ENCODE measurements at places on chromosomes 13 and 19. TPM values are rescaled to one million over a fixed set of nuclear protein-coding genes. Genes with fewer than 3 reads are reported as not detected.
A peak's percentile ranks its signal among the peaks of the same experiment; 100 is the strongest.

The C13orf42 gene
- total RNA-seq = not detected

DNA sequence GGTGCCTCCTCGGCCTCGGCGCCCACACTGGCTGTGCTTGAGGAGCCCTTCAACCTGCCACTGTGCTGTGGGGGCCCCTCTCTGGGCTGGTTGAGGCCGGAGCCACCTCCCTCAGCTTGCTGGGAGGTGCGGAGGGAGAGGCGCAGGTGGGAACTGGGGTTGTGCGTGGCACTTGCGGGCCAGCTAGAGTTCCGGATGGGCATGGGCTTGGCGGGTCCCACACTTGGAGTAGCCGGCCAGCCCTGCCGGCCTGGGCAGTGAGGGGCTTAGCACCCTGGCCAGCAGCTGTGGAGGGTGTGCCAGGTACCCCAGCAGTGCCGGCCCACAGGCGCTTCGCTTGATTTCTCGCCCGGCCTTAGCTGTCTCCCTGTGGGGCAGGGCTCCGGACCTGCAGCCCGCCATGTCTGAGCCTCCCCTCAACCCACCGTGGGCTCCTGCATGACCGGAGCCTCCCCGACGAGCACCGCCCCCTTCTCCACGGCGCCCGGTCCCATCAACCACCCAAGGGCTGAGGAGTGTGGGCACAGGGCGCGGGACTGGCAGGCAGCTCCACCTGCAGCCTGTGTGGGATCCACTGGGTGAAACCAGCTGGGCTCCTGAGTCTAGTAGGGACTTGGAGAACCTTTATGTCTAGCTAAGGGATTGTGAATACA is 723.8 kb downstream of the DIAPH3 start:
- no peak overlapping the region for H3K4me3 ChIP-seq
- H3K4me1 ChIP-seq = no peaks in the 10 kb centered on the region
- no peaks in the 10 kb centered on the region for H3K36me3 ChIP-seq
- peaks cover 28% of the 10 kb centered on the region for H3K27me3 ChIP-seq
- DNase-seq = no peak
- no peak overlapping the region for H3K27ac ChIP-seq

The CABP5 gene
- not detected for total RNA-seq

- H3K27ac ChIP-seq = no peak overlapping the region
- no peaks in the 10 kb centered on the region for H3K4me1 ChIP-seq
- DNase-seq = no peak
- no peak overlapping the region for H3K4me3 ChIP-seq
- peaks cover 2% of the 10 kb centered on the region for H3K27me3 ChIP-seq
Observed at GRCh38 chr13:110272227-110272626, 34.7 kb downstream of the COL4A1 start.

DNA sequence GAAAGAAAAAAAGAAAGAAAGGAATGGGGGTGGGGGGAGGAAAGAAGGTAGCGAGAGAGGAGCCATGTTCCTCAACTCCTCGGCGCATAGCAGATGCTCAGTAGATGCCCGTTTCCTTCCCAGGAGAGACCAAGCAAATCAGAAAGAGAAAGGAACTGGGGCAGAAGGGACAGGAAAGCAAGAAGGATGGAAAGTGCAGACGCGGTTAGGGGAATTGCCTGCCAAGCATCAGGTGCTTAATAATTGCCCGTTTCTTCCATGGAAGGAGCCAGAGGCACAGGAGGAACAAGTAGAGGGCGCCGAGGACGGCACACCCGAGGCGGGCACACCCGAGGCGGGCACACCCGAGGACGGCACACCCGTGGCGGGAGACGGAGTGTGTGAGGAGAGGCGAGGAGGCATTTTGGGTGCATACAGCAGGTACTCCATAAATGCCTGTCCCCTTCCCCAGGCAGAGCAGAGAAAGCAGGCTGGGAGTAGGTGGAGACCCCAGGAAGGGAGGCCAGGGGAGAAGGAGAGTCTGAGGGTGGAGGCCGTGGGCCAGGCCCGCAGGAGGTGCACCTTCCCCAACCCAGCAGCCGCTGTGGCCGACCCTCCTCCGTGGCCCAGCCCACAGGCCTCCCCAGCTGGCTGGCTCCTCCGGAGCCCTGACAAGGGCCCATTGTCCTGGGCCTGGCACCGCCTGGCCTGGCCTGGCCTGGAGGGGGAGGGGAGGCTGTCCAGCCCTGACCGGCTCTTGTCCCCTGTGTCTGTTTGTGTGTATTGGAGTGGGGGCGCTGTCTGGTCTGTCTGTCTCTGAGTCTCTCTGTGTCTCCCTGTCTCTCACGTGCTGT is 14.6 kb downstream of the JOSD2 start:
- peaks cover 1% of the 10 kb centered on the region for H3K36me3 ChIP-seq
- no peak overlapping the region for H3K4me3 ChIP-seq
- no peak overlapping the region for H3K27ac ChIP-seq
- H3K27me3 ChIP-seq = peaks cover 3% of the 10 kb centered on the region
- no peak for DNase-seq

The FSD1 gene
- 12.3 TPM for total RNA-seq

The UBE2L5 gene
- not detected for total RNA-seq

GRCh38 chr13:85603735-85604134 is 195.5 kb downstream of the SLITRK6 start:
- no peaks in the 10 kb centered on the region for H3K36me3 ChIP-seq
- H3K27me3 ChIP-seq = no peaks in the 10 kb centered on the region
- no peaks in the 10 kb centered on the region for H3K4me1 ChIP-seq
- no peak overlapping the region for H3K4me3 ChIP-seq

GRCh38 chr19:54478677-54479266 is 5.7 kb upstream of the CDC42EP5 start:
- no peak overlapping the region for H3K27ac ChIP-seq
- peaks cover 3% of the 10 kb centered on the region for H3K4me1 ChIP-seq
- no peaks in the 10 kb centered on the region for H3K36me3 ChIP-seq
- no peak overlapping the region for H3K4me3 ChIP-seq

The S1PR5 gene
- not detected for total RNA-seq

DNA sequence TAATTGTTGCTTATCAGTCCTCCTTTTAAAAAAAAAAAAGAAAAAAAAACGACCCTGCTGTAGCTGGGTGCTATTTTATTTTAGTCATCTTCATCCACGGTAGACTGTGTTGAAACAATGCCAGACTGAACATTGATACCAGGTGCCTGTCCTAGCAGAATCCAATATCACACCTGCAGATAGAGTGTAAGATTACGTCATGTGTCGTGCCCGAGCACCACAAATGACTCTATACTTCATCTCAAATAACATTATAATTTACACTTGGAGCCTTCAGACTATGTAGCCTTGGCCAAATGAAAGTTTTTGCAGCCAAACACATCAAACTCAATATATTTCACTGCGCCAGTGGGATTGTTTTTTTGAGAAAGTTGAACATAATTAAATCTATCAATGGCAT is 410.6 kb downstream of the FGF9 start:
- H3K27me3 ChIP-seq = no peaks in the 10 kb centered on the region
- no peak overlapping the region for H3K4me3 ChIP-seq
- H3K36me3 ChIP-seq = no peaks in the 10 kb centered on the region
- no peak overlapping the region for H3K27ac ChIP-seq
- peaks cover 26% of the 10 kb centered on the region for H3K4me1 ChIP-seq
- DNase-seq = no peak

The CXCL17 gene
- total RNA-seq = not detected

GRCh38 chr19:2540646-2541454 is 64.9 kb downstream of the GADD45B start:
- DNase-seq = no peak
- H3K4me1 ChIP-seq = peaks cover 17% of the 10 kb centered on the region
- no peaks in the 10 kb centered on the region for H3K27me3 ChIP-seq
- H3K36me3 ChIP-seq = no peaks in the 10 kb centered on the region
- no peak overlapping the region for H3K27ac ChIP-seq

The NLRP5 gene
- total RNA-seq = not detected

- H3K4me1 ChIP-seq = no peaks in the 10 kb centered on the region
- DNase-seq = no peak
- no peak overlapping the region for H3K27ac ChIP-seq
- peaks cover 3% of the 10 kb centered on the region for H3K36me3 ChIP-seq
- H3K27me3 ChIP-seq = no peaks in the 10 kb centered on the region
Observed at GRCh38 chr13:113447596-113447995, 5.7 kb downstream of the ADPRHL1 start.

GRCh38 chr13:69903081-69903480 is 204.5 kb upstream of the ATXN8OS start:
- DNase-seq = no peak
- H3K4me1 ChIP-seq = no peaks in the 10 kb centered on the region
- no peaks in the 10 kb centered on the region for H3K27me3 ChIP-seq
- H3K36me3 ChIP-seq = no peaks in the 10 kb centered on the region
- H3K4me3 ChIP-seq = no peak overlapping the region

The RXFP2 gene
- not detected for total RNA-seq

- H3K27ac ChIP-seq = no peak overlapping the region
- no peaks in the 10 kb centered on the region for H3K36me3 ChIP-seq
- H3K27me3 ChIP-seq = peaks cover 2% of the 10 kb centered on the region
- H3K4me1 ChIP-seq = no peaks in the 10 kb centered on the region
- DNase-seq = no peak
Observed at GRCh38 chr13:112905990-112906641, 62.9 kb upstream of the MCF2L start.

The CBARP gene
- total RNA-seq = 1.1 TPM

DNA sequence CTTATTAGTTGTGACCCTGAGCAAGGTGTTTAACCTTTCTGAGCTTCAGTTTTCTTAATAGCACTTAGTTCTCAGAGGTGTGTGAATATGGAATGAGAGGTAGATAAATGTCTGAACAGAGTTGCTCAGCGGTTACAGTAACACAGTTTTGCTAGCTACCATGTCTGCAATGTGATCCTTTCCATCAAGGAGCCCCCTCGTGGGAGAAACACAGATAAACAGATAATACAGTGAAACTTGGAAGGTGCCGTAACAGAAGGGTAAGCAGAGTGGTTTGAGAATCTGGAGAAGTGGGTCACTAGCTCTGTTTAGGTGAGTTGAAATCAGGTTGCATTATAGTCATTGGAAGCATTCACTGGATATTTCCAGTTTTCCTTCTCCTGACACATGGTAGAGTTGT is 38.9 kb downstream of the IRS2 start:
- H3K27me3 ChIP-seq = no peaks in the 10 kb centered on the region
- H3K4me1 ChIP-seq = peaks cover 10% of the 10 kb centered on the region
- H3K36me3 ChIP-seq = no peaks in the 10 kb centered on the region
- no peak overlapping the region for H3K4me3 ChIP-seq
- no peak overlapping the region for H3K27ac ChIP-seq

DNA sequence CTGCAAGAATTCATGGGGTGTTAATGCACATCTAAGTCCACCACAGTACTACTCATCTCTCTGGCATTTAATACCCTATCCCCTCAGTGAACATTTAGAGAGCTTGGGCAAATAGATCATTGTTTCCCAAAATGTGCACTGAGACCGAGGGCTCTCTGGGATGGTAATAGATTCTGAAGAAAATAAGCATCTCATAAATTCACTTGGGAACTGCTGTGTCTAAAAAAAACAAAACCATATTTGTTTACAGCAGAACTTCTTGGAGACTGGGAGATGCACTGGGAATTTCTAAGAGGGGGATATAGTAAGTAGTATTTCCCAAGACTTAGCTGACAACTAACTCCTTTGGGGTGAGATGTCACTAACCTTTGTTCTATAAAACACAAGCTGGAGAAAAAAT is 58.4 kb downstream of the ENOX1 start:
- no peaks in the 10 kb centered on the region for H3K36me3 ChIP-seq
- H3K4me3 ChIP-seq = no peak overlapping the region
- no peak for DNase-seq
- no peak overlapping the region for H3K27ac ChIP-seq
- no peaks in the 10 kb centered on the region for H3K4me1 ChIP-seq
- H3K27me3 ChIP-seq = peaks cover 25% of the 10 kb centered on the region

DNA sequence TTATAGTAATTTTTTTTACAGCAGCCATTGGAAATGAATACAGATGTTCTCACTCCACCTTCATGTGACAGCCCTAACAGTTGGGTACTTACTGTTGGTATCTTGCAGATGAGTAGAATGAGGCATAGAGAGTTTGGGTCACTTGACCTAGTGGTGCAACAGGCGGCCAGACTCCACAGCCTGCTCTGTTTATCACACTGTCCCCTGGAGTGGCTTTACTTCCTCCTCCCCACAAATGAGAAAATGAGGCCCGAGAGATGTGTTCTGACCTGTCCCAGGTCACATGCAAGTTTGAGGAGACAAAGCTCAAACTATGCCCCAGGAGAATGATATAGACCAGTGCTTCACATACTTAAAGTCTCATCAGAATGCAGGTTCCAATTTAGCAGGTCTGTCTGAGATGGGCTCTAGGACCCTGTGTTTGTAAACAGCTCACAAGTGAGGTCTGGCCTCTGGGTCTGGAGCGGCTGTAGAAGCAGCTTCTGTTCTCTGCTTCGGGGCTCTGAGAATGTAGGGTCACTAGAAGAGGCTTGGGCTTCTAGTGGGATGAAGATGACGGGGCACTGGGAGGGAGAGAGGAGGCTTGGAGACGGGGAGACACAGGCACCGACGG is 37.4 kb upstream of the RCBTB2 start:
- no peaks in the 10 kb centered on the region for H3K36me3 ChIP-seq
- H3K27me3 ChIP-seq = peaks cover 14% of the 10 kb centered on the region
- H3K4me3 ChIP-seq = no peak overlapping the region
- no peak for DNase-seq
- H3K4me1 ChIP-seq = peaks cover 7% of the 10 kb centered on the region

GRCh38 chr19:14383661-14384555 is 2.7 kb downstream of the ADGRE5 start:
- H3K4me1 ChIP-seq = peaks cover 36% of the 10 kb centered on the region
- peak overlapping the region; percentile 97 for H3K4me3 ChIP-seq
- peak overlapping the region; percentile 100 for H3K27ac ChIP-seq
- DNase-seq = peak; percentile 79

- peaks cover 1% of the 10 kb centered on the region for H3K36me3 ChIP-seq
- peak; percentile 36 for DNase-seq
- H3K27ac ChIP-seq = peak overlapping the region; percentile 98
Observed at GRCh38 chr19:18292462-18292809, 11.0 kb upstream of the JUND start.

GRCh38 chr13:27997904-27998522 is 9.5 kb upstream of the URAD start:
- peaks cover 3% of the 10 kb centered on the region for H3K4me1 ChIP-seq
- peak; percentile 71 for DNase-seq
- no peak overlapping the region for H3K27ac ChIP-seq
- no peaks in the 10 kb centered on the region for H3K27me3 ChIP-seq
- H3K4me3 ChIP-seq = no peak overlapping the region
- H3K36me3 ChIP-seq = no peaks in the 10 kb centered on the region
